ENCODE measurements at places on chromosomes 4 and X.

- no peak for DNase-seq
Measured at GRCh38 chrX:34956916-34957315, 14.3 kb downstream of the FAM47B start.

- no peak for DNase-seq
Measured at GRCh38 chr4:169015186-169015623, 5.2 kb upstream of the CBR4 start.

DNA sequence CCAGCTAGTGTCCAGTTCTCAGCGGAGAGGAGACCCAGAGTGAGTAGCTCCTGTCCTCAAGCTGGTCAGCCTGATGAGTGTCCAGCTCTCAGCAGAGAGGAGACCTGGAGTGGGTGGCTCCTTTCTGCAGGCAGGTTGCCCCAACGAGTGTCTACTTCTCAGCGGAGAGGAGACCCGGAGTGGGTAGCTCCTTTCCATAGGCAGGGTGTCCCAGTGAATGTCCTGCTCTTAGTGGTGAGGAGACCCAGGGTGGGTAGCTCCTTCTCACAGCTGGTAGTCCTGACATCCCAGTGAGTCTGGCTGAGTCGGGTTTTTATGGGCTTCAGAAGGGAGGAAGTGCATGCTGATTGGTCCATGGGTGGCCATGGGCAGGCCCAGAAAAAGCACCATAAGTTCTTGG, 55.7 kb upstream of the NUDT6 start:
- DNase-seq: no peak

DNA sequence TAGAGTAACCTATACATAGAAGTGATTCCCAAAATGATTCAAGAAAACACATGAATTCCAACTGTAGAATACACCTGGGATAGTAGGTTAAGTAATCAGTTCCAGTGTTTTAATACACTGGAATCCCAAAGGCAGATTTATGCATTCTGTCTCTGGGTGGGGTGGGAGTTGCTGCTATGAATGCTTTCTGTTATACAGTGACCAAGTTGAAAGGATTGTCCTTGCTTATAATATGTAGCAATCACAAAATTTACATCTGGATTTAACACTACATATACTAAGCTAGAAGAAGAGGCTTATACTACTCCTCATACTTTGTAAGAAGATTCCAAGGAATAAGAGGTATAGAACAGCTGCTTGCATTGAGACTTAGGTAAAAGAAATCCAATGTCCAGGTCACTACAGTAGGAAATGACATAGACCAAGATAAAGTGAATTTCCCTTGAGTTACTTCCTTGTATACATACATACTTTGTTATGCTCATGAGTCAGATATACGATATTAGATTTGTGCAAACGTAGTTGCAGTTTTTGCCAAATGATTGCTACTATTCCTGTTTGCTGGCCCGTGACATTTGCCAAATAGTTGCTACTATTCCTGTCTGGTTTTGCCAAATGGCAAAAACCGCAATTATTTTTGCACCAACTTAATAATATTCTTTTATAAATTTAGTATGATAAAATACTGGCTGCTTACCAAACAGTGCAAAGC, 210.5 kb upstream of the DIAPH2 start:
- no peak for DNase-seq

GRCh38 chr4:127103681-127104115, 529.1 kb upstream of the INTU start:
- no peak for DNase-seq

DNA sequence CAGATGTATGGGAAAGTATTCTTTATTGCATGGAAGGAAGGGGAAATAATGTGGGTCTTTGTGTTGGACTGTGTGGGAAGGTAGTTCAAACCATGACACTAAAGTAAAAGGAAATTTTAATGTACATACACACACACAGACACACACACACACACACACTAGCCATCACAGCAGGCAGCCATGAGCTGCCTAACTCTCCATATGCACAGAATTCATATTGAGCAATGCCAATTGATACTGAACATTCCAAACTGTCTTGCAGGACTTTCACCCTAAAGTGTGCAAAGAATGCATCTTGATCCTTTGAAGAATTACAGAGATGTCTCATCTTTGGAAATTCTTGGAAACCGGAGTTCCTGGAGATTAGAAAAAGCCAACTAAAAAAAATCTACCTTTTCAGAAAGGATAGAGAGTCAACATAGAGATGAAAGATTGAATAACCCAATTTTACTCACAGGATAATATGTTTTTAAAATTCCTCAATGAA, 120.6 kb upstream of the MBNL3 start:
- DNase-seq: no peak

DNA sequence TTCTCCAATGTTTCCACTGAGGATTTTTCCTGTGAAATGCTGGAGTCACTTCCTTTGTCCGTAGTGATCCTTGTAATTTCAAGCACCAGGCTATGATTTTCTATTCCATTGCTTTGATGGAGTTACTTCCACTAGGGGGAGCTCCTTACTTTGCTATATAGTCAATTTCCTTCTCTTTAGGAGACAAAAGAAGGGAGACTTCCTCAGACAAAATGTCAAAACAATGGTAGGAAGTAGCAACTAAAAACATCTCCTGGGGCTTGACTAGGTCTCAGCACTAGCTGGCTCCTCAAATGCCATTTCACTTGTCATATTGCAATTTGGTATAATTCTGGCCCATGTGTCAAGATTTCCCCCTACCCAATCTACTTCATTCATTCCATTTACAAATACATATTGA, 24.1 kb downstream of the ZCCHC12 start:
- no peak for DNase-seq

DNA sequence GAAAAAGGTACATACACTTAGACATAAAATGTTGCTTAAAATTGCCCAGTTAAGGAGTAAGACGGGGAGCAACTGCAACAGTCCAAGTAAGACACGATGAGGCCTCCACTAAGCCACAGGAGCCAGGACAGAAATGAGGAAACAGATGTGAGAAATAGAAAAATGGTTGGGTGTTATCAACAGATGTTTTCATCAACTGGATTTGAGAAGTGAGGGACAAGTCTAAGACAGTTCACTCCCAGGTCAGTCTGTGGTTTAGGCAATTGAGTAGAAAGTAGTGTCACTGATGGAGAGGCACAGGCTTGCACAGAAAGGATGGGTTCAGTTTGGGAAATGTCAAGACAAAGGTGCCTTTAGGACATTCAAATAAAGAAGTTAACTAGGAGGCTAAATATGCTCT, 23.5 kb upstream of the PHF8 start:
- DNase-seq: no peak

- DNase-seq: no peak
Measured at GRCh38 chr4:40915318-40916217, 165.8 kb downstream of the NSUN7 start.

DNA sequence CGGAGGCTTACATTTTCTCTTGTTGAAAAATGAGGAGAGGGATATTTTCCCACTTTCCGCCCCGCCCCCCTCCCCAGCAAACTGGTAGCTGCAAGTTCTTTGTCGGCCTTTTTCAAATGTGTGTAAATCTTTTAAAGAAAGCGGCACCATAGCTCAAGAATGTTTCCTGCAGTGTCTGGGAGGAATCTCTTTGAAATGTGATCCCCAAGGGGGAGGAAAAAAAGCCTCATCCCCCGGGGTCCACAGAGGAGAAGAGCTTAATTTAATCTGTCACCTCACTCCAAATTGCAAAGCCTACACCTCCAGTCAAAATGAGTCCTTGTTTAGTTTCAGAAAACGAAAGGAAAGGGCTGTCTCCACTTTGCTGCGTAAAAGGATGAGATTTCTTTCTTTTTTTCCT, 34.8 kb downstream of the ASMT start:
- DNase-seq: no peak

DNA sequence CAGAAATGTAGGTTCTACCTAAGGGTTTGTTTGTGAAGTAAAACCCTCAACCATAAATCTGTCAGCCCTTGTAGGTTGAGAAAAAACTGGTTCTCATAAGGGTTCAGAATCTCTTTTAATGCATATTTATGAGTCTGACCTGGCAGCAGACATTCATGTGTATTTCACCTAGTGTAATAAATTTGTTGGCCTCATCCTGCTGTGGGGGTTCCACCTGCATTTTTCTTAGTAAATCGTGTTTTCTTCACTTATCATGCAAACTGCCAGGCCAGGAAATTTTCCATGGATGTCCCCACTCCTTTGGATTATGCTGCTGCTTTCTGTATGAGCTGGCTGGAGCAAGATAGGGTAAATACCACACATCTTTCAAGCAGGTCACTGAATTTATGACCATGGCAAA, 42.4 kb downstream of the KLHL13 start:
- no peak for DNase-seq

DNA sequence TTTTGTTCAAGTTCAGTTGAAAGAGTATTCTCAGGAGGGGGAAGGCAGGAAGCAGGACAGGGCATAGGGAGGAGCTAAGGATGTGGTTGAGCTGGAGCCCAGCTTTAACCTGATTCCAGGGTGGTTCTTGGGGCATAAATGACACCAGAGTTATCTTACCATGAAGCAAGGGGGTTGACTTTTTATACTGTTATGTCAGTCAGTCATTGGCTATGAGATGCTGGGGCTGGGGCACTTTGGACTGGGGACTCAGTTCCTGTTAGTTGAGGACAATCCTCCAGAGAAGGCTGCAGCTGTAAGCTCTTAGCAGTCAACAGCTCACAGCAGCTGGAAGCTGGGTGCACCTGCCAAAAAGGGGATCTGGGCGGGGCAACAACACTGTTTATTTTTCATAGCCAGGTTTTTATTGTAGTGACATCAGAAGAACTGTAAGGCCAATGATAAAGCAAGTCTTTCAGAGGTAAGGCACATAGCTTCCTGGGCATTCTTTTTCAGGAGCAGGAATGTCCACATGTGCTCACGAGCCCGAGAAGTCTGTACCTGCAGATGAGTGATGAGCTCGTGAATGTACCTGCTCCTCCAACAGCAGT, 78.5 kb downstream of the MID1IP1 start:
- DNase-seq: no peak

- no peak for DNase-seq
Measured at GRCh38 chrX:20513185-20513584, 246.5 kb upstream of the RPS6KA3 start.

- DNase-seq: no peak
Measured at GRCh38 chr4:152464030-152464823, 71.7 kb downstream of the FBXW7 start.

DNA sequence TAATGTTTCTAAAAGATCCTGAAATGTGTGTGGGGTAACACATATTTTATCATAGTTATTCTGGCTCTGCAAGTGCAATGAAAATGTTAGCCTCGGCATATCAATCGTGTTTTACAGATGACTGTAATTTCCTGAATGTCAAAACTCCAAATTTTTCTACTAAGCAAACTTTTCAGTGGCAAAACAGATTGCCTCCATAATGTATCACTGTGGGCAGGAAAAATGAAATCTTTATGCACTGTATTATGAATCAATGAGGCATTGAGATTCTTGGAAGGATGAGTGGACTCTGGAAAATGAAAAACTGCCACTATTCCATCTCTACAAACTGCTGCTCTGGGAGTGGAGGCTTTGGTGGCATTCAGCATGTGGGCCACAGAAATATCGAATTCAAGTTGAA, 160.1 kb upstream of the MBNL3 start:
- DNase-seq: no peak

DNA sequence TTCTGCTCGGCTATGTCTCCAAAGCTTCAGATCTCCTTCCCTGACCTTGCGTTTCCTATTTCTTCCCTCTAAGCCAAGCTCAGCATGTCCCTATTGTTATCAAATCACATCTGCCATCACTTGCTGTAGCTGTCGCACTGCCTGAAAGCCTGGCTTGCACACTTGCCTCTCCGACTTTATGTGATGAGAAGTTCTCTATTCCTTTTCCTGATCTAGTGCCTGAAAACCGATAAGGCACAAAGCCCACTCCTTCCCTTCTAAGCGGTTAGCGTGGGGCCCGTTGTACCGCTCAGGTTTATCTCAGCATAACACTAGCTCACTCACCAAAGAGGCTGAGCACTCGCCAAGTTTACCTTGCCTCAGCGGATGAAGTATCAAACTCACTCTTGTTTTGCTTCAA, 816 bp downstream of the NMU start:
- no peak for DNase-seq

DNA sequence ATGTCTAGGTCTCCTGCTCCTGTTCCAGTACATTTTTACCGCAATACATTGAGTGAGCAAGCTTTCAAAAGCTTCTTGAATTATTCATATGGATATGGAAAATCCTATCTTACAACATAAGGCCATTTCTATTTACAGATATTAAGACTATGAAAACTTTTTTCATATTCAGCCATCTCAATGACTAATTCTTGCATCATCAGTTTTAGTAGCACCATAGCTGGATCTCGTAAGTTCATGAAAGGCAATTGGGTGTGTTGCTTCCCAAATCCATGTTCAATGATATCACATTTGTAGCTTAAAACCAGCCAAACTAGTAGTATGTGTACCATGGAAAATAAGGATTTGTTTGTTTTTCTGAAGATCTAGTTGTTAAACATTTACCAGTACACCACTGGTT, 118.3 kb upstream of the GABRA2 start:
- DNase-seq: no peak

GRCh38 chr4:180350901-180351300, 1892.3 kb upstream of the TENM3 start:
- no peak for DNase-seq

DNA sequence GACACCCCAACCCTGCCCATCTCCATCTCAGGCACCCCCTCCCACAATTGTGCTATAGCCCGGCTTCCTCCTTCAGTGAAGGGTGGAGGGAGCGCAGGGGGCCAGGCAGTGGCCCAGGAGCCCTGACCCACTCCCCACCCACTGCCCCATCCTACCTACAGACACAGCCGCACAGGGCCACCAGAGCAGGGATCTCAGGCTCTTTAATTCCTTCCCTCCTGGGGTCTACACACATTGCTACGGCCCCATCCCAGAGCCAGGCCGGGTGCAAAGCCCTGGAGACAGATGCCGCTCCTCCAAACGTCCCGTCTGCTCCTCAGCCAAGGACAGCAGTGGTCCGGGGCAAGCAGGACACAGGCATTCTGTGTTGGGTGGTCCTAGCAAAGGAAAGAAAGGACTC, 12.8 kb upstream of the DUSP9 start:
- no peak for DNase-seq

DNA sequence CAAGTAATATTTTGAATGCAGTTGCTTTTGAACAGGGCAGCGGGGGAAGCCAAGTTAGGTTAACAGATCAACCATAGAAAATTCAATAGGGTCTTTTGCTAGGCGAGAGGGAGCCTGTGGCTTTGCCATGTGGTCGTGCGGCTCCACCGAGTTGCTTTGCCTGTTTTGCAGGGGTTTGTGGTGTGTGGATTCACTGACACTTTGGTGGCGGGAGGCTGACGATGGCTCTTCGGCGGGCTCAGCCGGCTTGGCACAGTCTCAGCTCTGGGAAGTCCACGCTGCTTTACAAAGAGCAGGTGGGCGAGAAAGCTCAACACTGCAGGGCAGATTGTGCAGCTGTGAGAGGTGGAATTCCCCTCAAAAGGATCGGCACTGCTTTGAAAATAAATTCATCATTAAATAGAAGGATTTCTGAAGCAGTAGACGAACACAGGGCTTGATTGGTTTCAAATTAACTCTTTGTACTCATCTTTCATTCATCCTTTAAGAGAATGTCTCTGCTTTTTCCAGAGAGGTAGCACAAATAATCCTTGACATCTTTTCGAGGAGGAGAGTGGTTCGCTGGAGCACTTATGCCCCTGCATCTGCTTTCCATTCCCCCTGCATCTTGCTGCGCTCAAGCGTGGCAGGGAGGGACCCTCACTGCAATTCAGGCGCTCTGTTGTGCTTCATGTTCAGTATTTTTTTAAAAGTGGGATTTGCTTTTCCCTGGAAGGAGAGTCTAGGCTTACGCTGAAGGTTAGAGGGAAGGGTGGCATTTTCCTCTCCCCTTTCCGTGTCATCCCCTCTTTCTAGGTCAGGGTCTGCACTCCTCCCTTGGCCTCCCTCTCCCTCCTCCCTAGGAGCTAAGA, 201.8 kb upstream of the LEF1 start:
- DNase-seq: peak; percentile 22

- DNase-seq: no peak
Measured at GRCh38 chr4:4762909-4763821, 96.3 kb upstream of the MSX1 start.
